ENCODE measurements at places on chromosomes 2 and 18.

- no peak for DNase-seq
These were observed 158.2 kb upstream of the RAB12 start for GRCh38 chr18:8450898-8451665.

- DNase-seq, result no peak
These were observed 127.7 kb downstream of the TNS1 start for GRCh38 chr2:217875138-217875537.

DNA sequence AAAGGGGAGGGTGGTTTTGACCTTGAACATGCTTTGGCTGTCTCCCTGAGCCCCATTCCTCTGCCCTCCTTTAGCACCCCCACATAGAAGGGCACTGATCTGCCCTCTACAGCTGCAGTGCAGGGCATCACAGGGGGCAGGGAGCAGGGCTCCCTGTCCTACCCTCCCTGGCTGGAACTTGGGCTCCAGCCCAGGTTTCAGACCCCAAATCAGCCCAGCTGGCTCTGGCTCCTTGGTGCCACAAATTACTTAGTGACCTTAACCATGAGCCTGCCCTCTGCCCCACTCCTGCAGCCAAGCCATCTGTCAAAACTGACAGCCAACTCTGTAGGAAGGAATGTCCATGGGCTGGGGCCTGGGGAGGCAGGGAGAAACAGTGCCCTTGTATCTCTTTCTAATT lies 105.6 kb downstream of the MAPK4 start:
- no peak for DNase-seq

- peak; percentile 22 for DNase-seq
These were observed 114.8 kb upstream of the SERTAD2 start for GRCh38 chr2:64768491-64769005.

DNA sequence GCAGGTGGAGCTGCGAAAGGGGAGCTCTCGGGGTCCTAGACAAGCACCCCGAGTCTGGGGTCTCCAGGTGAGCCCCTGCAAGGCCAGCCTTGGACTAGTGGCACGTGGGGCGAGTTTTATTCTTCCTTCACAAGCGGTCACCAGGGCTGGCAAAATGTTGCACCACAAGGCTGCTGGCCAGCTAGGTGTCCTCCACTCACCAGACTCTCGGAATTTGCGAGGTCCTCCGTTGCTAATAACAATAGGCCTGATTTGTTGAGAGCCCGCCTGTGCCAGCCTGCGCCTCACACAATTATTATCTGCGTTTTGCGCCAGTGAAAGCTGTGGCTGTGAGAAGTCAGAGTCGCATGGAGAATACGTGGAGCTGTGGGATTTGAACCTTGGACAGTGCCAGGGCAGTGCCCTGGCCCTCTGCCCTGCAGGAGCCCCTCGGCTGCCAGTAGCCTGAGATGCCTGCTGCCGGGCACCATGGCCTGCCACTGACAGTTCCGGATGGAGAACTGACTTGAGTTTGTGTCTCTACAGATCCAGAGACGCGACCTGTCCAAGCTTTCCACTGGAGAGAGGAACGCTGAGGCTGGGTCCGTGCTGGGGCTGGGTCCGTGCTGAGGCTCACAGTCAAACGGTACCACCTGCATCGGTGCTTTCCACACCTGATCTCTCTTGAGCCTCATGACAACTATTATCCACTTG lies 77.6 kb upstream of the ODC1 start:
- no peak for DNase-seq

DNA sequence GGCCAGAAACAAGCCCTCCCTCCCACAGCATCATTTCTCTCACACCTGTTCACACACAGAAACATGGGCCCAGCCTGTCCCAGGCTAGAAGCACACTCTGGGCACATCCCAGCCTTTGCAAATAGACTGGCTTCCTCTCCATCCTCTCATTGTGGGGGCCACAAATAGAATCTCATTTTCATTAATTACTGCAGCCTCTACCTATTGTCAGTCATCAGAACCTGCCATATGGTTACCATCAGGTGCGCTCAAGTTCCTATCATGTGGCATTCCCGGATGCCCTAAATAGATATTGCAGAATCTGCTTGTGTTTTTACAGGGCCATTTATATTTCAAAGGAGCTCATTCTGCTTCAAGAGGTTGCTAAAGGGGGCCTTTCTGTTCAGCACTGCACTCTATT lies 460.7 kb downstream of the BCL11A start:
- DNase-seq, result no peak

- peak; percentile 64 for DNase-seq
These were observed at the start of gene LYPD6 for GRCh38 chr2:149330127-149331022. TSS of gene LYPD6 (plus strand) at chr2:149330587. CDS start at chr2:149437709, 107,122 bp downstream.

DNA sequence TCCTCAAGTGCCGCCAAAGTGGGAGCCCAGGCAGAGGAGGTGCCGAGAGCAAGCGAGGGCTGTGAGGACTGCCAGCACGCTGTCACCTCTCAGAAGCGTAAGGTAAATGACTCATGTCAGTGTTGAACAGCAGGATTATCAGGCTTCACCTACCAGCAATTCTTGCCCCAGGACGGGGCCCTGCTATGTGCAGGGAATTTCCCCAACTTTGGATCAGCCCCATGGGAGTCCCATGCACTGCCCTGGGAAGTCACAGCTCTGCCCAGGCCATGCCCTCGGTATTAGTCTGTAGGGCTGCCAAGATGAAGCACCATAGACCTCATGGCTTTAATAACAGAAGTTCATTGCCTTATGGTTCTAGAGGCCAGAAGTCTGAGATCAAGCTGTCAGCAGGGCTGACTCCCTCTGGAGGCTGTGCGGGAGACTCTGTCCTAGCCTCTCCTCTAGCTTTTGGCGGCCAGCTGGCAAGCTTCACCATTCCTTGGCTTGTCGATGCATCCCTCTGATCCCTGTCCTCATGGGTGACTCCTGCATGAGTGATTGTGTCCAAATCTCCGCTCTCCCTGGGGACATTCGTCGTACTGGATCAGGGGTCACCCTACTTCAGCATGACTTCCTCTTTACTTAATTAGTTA lies 55.9 kb downstream of the TRPM8 start:
- peak; percentile 41 for DNase-seq

DNA sequence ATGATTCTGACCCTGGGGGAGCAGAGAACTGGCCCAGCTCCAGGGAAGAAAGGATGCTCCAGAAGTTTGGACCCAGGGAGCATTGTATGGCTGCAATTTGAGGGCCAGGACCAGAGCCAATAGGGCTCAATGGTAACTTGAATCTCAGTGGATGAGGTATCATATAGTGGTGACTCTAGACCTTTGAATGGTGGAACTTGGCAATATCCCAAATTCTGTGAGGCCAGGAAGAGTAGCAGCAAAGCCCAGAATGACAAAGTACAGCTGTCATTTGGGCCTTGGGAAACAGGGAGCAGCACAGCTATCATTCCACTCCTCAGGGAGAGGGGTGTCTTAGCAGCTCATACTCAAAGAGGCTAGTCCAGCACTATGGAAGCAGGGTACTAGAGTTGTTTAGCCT lies 332.9 kb upstream of the RBMS1 start:
- DNase-seq, result no peak

DNA sequence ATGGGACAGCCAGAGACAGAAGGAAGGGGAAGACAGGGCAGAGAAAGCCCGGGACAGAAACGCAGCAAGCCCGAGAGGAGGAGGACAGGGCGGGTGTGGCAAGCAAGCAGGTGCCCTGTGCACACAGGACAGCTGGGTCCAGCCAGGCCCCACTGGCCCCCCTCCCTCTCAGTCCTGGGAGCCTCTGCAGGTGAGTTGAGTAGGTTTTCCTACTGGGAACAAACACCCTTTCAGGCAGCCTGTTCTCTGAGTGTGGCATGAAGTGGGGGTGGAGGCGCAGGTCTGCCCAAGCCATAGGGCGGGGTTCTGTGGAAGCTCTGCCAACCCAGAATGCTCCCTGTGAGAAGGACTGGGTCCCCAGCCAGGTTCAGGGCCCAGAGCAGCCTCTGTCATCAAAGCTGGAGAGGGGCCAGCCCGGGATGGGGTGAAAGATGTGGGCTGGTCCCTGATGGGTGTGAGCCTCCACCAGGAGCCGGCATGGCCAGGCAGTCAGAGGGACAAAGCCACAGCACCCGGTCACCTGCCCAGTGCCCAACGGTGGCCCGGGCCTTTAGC lies 129.4 kb downstream of the TFCP2L1 start:
- DNase-seq, result no peak

DNA sequence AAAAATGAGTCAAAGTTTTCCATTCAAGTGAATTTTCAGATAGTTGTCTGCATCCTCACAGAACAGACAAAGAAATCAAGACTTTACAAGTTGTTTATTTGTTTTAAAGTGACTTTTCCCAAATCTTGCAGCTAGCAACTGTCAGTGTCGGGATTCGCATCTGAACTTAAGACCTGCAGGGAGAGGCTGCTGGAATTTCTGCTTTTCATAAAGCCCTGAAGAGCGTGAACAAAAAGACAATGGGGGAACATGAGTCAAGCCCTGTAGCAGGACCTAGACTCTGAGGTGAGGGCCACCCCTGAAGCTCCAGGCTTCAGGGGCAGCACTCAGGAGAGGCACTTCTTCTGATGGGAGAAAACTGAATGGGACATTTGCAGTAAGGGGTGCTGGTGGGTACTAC lies 108.2 kb upstream of the CTAGE1 start:
- no peak for DNase-seq

GRCh38 chr2:186740266-186740665 lies 46.4 kb downstream of the FAM171B start:
- no peak for DNase-seq

DNA sequence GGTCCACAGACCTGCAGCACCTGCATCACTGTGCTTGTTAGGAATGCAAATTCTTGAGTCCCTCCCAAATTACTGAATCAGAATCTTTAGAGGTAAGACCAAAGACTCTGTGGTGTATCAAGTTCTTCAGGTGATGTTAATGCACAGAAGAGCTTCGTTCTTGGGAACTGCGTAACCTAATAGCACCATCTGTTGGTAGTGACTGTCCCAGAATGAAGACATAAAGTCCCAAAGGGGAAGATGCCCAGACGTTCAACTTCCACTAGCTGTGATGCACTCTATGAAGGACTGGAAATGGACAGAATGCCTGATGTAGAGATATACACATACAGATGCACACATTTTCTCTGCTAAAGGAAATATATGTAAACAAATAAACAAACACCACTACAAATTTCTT lies 576.0 kb downstream of the LRP1B start:
- DNase-seq, result peak; percentile 67

- DNase-seq, result peak; percentile 88
These were observed 550 bp upstream of the MALL start for GRCh38 chr2:110116033-110116710.

DNA sequence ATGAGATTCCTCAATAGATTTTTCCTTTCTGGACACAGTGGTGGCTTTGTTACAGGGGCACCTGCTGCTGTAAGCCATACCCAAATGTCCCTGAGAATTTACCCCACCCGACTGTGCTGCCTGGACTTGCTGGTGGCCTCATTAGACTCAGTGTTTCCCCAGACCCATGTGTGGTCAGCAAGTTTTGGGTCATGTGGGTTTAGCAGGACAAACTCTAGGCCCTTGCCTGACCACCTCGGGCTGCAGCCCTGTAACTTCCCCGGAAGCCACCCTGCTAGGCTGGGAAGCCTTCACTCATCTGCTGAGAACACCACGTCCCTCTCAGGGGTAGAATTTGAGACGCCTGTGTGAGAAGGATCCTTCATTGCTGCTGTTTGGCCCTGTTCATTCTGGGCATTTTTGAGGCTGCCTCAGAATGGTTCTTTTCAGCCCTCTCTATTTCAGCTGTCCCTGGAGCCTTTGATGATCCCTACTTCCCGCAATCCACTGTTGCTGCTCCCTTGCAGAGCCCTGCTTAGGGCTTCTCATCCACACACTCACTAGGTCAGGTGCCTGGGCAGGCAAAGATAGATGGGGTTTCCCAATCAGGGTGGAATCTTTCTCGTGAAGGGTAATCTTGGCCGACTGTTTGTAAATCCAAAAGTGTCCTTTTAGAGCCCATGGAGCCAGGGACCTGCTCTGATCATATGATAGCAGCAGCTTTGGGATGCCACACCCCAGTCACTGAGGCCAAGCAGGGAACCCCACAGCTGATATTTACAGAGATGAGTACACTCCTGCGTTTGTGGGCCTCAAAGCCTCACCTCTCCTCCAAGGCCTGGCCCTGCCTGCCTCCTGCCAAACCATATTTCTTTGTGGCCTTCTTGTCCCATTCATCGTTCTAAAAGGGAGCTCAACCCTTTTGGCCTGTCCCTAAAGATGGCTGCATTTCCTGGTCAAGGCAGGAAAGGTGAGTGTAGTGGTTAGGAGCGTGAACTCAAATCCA lies 6.7 kb downstream of the EHD3 start:
- DNase-seq, result no peak

- no peak for DNase-seq
These were observed 4.2 kb upstream of the CCDC178 start for GRCh38 chr18:33444709-33445108.

- DNase-seq, result no peak
These were observed 113.6 kb downstream of the GCA start for GRCh38 chr2:162457490-162457889.

GRCh38 chr2:25996844-25997243 lies 14.5 kb upstream of the KIF3C start:
- DNase-seq, result no peak

Data from A172 (cell line).